HS-27A (cell line): ENCODE measurements at places on chromosomes 3 and 15.

- no peak for DNase-seq
Observed at GRCh38 chr15:80856809-80857377, 77.7 kb downstream of the CEMIP start.

GRCh38 chr15:29616512-29616911 is 205.8 kb downstream of the TJP1 start:
- DNase-seq: no peak

DNA sequence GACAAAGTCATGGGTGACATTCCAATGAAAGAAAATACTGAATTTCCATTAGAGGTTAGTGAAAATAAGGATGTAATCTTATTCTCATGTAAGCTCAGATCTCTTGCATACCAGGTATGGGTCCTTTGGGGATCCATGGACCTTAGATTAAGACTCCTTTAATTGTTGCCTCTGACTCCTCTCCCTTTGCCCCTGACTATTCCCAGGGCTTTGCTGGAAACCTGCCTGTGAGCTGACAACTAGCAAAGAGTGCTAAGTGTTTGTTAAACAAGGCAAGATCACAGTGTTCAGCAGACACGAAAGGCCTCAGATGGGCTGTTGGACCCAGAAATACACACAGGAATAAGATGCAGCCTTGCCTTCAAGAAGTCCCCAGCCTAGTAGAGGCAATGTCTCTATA is 32.1 kb downstream of the ACKR2 start:
- no peak for DNase-seq

DNA sequence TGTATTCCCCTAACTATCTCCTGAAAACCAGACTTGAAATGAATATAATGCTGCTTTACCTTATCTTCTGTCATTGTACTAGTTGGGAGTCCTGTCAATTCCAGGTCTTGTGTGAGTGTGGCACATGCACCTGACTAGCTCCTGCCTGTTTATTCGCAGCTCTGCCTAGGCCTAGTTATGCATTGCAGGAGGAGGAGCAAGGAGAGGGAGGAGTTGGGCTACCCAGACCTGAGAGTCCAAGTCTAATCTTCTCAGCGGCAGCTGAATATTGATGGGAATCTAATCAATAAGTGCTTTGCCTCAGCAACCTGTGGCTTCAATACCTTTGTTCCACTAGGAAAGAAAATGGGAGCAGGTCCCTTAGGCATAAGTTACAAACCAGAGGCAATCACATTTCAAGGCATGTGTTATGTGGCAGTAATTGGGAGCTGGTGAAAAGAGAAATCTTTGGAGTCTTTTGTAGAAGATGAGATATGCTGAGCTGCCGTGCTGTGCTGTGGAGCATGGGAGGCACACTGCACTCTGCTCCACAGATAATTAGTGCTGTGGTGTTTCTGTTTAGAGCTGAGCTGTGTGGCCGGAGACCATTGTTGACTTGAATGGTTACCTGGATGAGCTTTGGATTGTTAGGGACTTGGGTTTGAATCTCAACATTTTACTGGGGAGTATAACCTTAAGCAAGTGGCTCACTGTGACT is at the start of gene SLC2A2:
TSS of gene SLC2A2 (minus strand) at position 124 of the 697 bp plus-strand sequence. CDS start at position 74, 50 bp downstream.
- no peak for DNase-seq

GRCh38 chr3:52068055-52068571 is 11.7 kb upstream of the DUSP7 start:
- DNase-seq: no peak
